ENCODE measurements at places on chromosomes 13 and 19.

GRCh38 chr13:71632721-71633120, 234.3 kb downstream of the DACH1 start:
- DNase-seq = no peak

- DNase-seq = peak; percentile 5
Observed at GRCh38 chr19:36136964-36137686, 2.7 kb upstream of the CAPNS1 start.

- DNase-seq = no peak
Observed at GRCh38 chr19:7646426-7646700, 9.5 kb downstream of the STXBP2 start.

- no peak for DNase-seq
Observed at GRCh38 chr19:4967738-4968461, 1.0 kb upstream of the KDM4B start.

DNA sequence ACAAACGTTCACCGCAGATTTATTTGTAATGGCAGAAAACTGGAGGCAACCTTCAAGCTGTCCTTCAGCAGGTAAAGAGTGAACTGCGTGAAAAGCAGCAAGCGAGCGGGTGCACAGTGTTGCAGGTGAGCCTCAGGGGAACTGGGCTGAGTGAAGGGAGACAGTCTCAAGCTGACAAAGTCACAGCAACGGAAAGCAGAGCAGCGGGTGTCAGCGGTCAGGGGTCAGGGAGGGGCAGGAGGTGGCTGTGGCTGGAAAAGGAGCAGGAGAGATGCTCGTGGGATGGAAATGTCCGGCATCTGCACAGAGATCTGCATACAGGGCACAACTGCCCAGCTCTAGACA, 8.5 kb upstream of the RASA3 start:
- DNase-seq = no peak

DNA sequence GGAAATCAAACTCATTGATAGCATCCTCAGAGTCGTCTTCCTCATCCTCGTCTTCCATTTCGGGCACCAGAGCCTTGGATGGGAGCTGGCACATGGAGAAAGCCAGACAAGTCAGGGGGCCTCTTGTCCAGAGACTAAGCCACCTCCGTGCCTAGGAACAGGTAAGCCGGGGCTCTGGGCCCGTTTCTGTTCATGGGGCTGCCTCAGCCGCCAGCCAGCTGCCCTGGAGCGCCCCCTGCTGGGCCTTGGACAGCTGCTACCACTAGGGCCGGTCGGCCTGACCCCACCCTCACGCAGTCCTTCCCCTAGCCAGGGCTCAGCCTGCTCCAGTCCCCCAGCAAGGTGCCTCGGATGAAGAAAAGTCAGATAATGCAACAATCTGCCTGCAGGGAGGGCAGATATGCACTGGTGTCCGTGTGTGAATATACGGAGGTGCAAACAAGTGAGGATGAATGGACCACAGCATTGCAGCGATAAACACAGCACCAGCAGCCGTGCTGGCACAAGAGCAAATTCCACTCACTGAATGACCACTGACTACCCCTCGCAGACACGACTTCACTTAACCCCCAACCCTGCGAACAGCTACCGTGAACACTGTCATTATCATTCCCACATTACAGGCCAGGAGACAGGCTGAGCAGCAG, 11.9 kb upstream of the PRKD2 start:
- no peak for DNase-seq

DNA sequence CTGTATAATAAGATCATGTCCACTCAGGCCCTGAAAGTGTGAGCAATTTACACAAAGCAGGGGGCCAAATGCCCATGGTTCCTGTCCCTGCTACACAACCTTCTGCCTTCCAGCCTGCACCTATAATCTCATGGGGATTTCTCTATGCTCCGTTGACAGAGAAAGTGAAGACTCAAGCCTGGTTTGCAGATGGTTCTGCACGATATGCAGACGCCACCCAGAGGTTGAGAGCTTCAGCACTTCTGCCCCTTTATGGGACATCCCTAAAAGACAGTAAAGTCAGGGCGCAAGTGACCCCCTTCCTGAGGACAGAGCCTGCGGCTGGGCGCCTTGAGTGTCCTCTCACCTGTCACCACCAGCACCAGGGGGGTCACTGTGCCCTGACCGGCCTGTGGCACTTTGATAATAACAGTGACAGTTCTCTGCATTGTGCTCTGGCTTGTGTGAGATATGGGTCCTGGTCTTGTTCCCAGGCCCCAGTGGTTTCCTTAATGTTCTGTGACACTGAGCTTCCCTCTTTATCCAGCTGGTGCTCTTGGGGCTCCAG, 15.1 kb downstream of the LILRA5 start:
- DNase-seq = no peak

GRCh38 chr13:35894636-35895035, 236.5 kb downstream of the DCLK1 start:
- DNase-seq = no peak

GRCh38 chr13:19952850-19953249, 5.7 kb upstream of the ZMYM2 start:
- no peak for DNase-seq

- no peak for DNase-seq
Observed at GRCh38 chr13:34696741-34697140, 245.3 kb upstream of the NBEA start.

- DNase-seq = no peak
Observed at GRCh38 chr13:82136880-82137279, 1745.4 kb downstream of the SLITRK1 start.

All from NCI-H1694 (cell line).